Stimulated activated naive CD4-positive, alpha-beta T cell (primary cell): ENCODE measurements at places on chromosomes 1 and 21.

GRCh38 chr1:248589334-248589733 is 8.2 kb downstream of the OR2T10 start:
- no peak for DNase-seq

GRCh38 chr1:41152622-41153044 is 89.5 kb downstream of the SCMH1 start:
- no peak for DNase-seq

- DNase-seq = no peak
Observed at GRCh38 chr1:198776602-198777029, 137.8 kb downstream of the PTPRC start.

DNA sequence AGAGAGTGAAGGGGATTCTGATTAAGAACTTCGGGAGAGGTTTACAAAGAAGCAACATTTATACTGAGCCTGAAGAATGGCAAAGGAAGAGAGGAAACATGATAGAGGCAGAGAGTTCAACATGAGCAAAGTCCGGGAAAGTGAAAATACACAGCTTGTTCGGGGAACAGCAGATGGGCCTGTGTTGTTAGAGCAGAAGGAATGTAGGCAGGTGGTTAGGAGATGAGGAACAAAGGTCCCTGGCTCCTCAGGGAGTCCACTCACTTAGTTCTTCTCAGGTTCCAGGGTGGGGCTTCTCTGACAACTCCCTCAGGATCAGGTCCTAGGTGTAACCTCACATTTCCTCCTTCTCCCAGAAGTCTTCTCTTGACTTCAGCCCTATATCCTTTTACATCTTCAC is 5.1 kb upstream of the ZNF326 start:
- no peak for DNase-seq

GRCh38 chr1:154729577-154729976 is 121.6 kb upstream of the ADAR start:
- DNase-seq = no peak

DNA sequence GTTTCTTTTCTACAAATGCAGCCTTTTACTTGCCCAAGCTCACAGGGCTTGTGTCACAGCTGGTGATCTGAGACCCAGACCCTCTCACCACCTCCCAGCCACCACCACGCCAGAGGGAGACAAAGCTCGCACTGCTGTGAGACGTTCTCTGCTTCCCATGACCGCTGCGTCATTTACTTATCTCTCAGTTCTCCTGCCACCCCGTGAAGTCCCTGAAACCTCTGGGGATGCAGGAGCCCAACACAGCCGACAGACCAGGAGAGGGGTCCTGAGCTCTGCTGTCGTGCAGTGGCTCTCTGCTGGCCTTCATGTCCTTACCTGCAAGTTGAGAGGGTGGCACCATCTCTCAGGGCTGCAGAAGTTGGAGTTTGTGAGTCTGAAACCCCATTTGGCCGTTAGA is 77.7 kb downstream of the SLC16A1 start:
- DNase-seq = no peak

- no peak for DNase-seq
Observed at GRCh38 chr1:111879081-111879480, 110.4 kb downstream of the KCND3 start.

DNA sequence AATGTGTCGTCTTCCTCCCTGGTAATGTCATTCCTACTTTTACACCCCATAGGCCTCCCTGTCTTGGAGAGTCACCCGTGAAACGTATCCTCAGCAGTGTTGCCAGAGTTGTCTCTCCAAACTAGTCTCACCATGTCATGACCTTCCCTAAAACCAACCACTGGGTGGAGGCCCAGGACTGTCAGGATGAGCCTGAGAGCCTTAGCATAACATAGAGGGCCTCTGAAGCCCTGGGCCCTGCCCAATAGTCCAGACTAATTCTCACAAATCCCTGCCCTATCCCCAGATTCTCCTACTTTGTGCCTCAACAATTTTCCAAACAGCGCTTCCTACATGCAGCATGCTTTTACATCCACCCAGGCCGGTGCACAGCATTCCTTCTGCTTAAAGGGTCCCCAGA is 29.3 kb upstream of the HSD3B1 start:
- no peak for DNase-seq

DNA sequence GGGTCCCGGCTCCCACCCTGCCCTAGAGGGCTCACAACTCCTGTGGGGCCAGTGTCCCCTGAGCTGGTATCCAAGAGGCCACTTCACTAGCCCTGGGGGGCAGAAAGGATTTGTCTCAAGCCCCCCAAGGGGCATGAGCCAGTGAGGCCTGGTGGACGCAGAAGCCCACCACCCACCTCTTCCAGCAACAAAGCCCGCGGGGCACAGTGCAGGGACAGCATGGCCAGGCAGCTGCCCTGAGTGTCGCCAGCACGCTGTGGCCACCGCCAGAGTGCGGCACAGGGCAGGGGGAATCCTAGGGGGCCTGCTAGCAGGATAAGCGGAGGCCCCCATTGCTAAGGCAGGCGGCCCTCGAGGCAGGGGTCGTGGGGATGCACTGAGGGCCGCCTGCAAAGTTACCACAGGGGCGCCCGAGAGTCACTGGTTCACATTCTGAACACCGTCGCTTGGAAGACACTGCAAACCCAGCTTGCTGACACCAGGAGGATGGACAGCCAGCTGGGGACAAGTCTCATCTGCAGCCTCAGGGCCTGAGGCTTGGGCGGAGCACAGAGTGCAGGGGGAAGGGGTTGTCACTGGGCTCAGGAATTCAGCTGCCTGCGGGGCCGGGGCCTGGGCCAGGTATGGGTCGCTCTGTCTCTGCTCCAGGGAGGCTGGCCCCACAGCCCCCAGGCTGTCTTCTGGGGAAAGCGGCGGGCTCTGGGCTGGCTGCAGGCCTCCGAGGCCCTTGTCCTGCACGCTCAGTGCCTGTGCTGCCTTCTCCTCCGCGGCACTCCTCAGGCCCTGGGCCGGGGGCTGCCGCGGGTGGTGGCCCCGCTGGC is 26.8 kb downstream of the SLC19A1 start:
- DNase-seq = no peak

DNA sequence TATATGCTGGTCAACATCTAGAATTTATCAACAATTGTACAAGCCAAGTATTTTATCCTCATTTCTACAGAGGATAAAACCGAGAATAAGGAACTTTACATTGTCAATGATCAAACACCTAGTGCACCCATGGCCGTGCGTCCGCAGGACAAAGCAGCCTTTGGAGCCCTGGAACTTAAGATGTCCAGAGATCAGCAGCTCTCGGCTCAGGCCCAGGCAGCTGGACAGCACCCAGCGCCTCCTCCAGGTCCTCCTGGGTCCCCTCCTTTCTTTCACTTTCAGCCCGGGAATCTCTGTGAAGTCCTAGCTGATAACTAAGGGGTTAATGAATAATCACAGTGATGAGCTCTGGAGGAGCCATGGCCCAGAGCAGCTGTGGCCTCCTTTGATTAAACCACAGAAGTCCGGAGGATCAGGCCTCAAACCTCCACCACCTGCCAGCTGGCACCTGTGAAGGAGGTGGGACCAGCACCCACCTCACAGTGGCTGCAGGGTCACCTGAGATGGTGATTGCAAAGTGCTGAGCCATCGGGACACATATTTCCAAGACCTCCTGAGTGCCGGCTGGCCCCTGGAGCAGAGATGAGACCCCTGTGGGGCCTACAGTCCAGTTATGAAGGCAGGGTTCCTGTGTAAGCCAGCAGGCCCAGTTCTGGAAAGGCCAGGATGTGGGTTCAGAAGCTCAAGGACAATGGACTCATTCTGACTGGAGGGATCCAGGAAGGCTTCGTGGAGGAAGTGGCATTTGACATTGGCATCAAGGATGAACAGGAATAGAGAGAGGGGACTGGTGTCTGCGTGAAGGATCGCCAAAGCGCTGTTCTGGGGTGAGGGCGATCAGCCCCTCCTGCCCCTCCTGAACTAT is 11.6 kb upstream of the SAMD11 start:
- DNase-seq = no peak

DNA sequence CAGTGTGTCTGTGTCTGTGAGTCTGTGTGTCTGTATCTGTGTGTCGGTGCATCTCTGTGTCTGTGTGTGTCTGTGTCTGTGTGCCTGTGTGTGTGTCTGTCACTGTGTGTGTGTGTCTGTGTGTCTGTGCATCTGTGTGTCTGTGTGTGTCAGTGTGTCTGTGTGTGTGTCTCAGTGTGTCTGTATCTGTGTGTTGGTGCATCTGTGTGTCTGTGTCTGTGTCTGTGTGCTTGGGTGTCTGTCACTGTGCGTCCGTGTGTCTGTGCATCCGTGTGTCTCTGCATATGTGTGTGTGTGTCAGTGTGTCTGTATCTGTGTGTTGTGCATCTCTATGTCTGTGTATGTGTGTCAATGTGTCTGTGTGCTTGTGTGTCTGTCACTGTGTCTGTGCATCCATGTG is 44.7 kb upstream of the POFUT2 start:
- DNase-seq = no peak

DNA sequence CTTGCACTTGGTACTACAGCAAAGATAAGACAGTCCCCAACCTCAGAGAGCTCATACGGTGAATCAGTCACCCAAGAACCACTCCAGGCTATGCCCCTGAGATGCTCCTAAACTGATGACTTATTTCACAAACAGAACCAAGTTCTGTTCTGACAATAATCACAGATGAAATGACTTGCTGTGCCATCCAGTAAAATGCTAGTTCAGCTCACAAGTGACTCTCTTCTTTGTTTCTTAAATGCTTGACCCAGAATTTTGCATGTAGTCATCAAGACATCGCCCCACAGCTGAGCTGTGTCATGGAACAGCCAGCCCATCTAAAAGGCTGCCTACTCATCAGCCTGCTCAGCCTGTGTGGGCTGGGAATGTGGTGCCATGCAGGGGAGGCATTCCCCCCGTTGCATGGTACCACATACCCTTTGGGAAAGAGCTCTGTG is 6.1 kb upstream of the SLC19A2 start:
- no peak for DNase-seq

DNA sequence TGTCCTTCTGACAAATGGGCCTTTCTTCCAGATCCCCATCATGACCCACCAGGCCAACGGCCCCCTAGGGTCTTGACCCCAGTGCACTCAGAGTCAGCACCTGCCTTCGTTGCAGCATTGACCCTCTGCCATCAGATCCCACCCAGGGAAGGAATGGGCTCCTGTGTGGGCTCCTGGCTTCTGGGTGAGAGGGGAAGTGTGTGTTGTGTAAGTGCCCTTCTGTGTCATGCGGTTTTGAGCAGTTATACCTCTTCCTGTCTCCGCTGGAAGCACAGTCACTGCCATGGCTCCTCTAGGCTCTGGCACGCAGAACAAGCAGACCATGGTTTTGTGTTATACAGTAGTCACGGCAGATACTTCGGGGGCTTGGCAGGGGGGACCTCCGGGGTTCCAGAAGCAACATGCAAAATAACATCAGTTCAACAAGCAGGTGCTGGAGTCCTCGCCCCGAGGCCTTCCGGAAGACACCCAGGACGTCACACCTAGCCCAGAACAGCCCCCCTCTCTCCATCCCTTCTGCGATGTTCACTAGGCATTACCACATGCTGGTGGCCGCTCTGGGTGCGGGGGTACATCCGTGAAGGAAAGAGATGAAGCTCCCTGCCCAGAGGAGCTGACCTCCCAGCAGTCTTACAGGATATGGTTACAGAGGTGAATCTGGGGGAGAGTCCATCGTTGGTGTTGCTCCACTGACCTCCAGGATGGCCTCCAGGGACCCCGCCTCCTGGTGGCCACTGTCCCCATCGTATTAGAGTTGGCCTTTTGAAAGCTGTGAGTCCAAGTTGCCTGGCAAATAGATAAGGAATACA is 17.4 kb upstream of the KCNAB2 start:
- peak; percentile 41 for DNase-seq

- DNase-seq = peak; percentile 57
Observed at GRCh38 chr1:200738327-200738948, at the start of gene CAMSAP2. CAMSAP2 (plus strand) TSS chr1:200738893; CDS start chr1:200739828, 935 bp downstream.

- DNase-seq = no peak
Observed at GRCh38 chr1:152143150-152143887, 15.7 kb downstream of the RPTN start.

DNA sequence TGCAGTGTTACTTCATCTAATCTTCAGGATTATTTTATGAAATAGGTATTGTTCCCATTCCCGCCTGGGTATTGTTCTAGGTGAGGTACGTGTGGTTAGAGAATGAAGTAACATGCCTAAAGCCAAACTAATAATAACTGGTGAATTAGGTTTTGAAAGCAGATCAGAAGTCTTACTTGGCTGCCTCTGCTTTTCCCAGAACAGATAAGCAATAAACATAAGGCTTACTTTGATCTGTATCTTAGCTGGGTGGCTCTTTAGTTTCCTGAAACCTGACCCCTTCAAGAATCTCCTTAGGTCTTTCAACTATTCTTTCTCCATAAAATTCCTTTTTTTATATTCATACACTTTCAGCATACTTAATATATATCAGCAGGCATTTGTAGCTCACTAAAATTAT is 65.3 kb downstream of the VAV3 start:
- DNase-seq = no peak
